ENCODE measurements at places on chromosomes 13 and 19.

- DNase-seq = no peak
These were observed 3.2 kb upstream of the SPACA6 start for GRCh38 chr19:51689751-51690453.

DNA sequence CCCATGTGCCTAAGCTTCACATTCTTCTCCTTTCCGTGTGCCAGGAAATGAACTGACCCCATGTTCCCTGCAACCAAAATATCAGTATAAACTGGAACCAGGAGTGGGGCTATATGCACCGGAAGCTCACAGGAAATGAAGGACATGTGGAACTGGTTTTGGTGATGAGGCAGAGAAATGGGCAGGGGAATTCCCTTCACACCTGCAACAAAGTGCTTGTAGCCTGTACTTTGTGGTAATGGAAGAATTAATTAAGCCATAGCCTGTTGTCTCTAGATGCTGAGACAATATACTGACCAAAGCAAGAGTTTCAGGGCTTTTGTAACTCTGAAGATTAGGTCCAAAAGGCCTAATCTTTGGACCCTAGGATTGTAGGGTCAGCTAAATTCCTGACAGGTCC is 15.5 kb upstream of the UGGT2 start:
- no peak for DNase-seq

GRCh38 chr13:72890546-72890945 is 108.6 kb downstream of the PIBF1 start:
- no peak for DNase-seq

GRCh38 chr19:45356760-45357444 is 13.5 kb downstream of the ERCC2 start:
- no peak for DNase-seq

DNA sequence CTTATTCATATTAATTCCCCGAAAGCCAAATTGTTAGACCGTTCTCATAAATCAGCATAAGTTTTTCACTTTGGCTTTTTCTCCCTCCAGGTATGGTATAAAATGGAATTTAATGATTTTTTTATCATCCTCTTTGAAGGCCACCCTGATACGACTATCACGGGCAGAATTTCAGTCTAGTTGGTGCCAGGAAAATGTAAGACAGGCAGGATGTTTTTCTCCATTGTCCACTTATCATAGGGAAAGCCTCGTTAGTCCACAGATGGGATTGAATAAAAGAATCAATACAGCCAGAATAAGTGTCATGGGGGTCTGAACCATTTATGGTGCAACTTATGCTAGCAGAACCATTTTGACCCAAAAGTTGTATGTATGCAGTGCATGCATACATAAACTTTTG is 566.0 kb upstream of the ARGLU1 start:
- no peak for DNase-seq

GRCh38 chr19:6392221-6393073 is 517 bp downstream of the GTF2F1 start:
- no peak for DNase-seq

- DNase-seq = no peak
These were observed 8.1 kb downstream of the CEBPA start for GRCh38 chr19:33294058-33294798.

DNA sequence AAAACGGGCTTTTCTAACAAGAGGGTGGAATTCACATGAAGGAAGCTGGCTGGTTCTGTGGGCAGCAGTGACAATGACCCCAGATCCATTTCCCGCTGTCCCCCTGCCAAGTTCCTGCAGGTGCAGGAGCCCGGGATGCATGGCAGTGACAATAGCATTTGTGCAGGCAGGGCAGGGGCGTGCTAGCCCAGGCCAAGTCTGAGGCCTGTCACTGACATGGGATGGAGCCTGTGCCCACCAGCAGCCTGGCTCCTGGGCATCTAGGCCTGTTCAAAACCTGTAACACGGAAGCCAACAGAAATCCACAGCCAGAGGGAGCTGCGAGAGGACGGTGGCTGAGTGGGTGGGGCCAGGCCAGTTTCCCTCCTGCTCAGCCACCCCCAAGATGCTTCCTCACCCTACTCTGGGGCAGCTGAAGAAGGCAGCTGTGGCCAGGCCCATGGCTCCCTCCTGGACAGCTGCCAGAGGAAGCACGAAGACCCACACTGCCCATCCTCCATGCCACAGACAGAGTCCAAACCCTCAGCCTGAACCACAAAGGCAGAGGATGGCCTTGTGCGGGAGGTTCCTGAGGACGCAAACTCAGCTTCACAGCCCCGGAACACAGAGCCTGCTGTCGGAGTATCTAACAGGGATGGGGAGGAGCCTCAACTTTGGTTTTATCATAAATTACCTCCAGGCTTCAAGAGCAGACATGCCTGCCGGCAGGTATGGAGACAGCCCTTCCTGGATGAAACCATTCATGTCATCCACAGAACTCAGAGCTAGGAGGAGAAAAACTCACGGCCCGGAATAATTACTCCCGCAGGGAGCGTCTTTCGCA is 74.0 kb downstream of the CEBPG start:
- DNase-seq = no peak

GRCh38 chr13:45441633-45442032 is 23.1 kb upstream of the COG3 start:
- no peak for DNase-seq

GRCh38 chr13:95741584-95742563 is 64.9 kb downstream of the DNAJC3 start:
- DNase-seq = no peak

GRCh38 chr19:12856653-12857052 is 18.3 kb downstream of the MAST1 start:
- DNase-seq = no peak

DNA sequence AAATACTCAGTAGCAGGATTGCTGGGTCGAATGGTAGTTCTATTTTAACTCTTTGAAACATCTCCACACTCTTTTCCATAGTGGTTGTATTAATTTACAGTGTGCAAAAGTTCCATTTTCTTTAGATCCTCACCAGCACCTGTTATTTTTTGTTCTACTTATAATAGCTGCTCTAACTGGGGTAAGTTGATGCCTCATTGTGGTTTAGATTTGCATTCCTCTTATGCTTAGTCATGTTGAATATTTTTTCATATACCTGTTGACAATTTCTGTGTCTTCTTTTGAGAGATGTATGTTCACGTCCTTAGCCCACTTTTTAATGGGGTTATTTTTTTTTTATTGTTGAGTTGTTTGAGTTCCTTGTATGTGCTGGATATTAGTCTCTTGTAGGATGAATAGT is 144.6 kb downstream of the NBEA start:
- DNase-seq = no peak

DNA sequence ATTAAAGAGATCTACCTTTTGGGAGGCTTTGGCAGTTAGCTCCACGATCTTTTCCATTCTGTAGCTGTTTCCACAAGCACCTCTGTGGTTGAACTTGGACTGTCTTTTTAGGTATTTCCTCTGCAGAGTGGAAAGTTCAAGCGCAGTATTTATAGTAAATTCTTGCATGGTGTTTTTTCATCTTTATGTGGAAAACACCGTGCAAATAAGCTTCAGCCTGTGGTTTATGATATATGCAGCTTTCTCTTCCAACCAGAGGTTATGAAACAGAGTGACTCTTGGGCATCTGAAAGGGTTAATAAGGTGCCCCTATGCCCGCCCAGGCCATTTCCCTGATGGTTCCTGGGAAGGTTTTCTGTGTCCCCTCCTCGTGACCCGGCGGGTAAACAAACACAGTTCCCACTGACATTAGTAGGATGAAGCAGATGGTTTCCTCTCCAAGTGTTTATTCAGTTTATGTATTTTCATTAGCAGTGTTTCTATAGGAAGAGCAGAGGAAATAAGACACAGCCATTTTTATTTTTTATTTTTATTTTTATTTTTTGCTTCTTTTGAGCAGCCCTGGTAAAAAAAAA is 39.7 kb upstream of the RNF113B start:
- no peak for DNase-seq

DNA sequence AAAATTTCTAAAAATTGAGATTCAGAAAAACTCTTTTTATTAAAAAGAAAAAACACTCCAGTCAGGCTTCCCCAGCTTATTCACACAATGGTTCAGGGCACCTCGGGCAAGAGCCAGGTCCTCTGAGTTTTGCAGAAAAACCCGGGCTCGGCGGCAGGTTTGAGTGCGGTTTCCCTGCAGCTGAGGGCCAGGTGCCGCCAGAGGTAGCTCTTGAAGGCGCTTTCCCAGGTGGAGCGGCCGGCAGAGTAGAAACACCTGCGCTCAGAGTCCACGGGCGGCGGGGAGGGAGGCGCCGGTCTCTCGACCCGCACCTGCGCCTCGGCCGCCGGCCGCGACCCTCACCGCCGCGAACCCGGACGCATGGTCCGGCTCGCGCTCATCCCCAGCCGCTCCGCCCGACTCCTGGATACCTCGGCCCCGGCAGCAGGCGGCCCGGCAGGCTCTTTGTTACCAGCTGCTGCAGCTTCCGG is 444 bp downstream of the PROSER1 start:
- DNase-seq = no peak

DNA sequence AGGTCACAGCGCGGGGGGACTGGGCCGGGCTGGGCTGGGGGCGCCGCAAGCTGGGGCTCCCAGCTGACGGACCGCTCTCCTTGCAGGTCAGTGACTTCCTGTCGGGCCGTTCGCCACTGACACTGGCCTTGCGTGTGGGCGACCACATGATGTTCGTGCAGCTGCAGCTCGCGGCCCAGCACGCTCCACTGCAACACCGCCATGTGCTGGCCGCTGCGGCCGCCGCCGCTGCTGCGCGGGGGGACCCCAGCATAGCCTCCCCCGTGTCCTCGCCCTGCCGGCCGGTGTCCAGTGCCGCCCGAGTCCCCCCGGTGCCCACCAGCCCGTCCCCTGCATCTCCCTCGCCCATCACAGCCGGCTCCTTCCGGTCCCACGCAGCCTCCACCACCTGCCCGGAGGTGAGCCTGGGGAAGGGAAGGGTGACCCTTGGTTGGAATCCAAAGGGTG is 5.7 kb downstream of the MIDN start:
- DNase-seq = no peak

DNA sequence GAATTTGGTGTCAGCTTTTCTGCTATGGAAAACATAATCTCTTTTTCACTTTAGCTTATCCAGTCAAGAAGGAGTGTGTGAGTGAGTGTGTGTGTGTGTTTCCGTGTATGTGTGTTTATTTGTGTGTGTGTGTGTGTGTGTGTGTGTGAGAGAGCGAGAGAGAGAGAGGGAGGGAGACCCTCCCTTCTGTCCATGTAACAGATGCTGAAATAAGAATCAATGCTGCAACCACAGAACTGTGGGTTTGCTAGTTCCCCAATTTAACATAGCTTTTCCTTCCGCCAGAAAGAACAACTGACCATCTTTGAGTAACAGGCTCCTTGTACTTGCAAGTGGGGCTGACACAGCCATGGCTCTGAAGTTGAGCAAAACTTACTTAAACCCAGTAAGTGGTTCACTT is 5.2 kb downstream of the LCP1 start:
- no peak for DNase-seq

GRCh38 chr13:73910733-73911132 is 223.5 kb downstream of the KLF12 start:
- no peak for DNase-seq

- no peak for DNase-seq
These were observed 34.4 kb upstream of the IGFL1 start for GRCh38 chr19:46195104-46195503.

- no peak for DNase-seq
These were observed 41.6 kb downstream of the IFT88 start for GRCh38 chr13:20608438-20609020.

DNA sequence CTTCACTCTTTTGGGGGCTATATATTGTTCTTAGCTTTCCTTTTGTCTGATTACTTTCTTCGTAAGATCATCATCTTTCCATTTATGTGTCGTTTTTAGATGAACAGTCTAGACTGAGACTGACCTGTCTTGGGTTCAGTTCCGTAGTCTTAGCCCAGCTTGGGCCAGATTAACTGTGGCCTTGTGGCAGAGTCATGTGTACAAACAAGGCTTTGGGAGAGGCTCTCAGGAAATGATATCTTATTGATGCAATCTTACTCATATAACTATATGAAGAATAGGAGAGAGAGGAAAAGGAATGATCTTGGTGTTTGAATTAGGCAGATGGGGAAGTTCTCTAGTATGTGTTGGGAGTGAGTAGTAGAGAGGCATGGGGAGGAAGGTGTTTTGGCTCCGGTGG is 6.8 kb upstream of the ERCC5 start:
- no peak for DNase-seq

DNA sequence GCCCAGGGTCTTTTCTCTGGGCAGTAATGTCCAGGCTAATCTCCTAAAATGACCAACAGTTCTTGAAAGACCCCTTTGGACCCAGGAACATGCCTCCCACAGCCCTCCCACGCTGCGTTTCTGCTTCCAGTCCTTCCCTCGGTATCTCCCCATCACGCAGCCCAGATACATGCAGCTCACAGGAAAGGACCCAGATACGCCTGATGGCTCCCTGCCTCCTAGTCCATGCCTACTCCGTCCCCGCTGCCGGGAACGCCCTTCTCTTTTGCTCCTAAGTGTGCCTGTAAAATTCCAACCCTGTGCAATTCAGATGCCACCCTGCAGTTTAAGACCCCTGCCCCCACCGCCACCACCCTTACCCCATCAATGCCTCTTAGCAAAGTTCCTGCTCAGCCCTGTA is 778 bp downstream of the MUC16 start:
- no peak for DNase-seq

GRCh38 chr13:45718063-45718462 is 15.9 kb downstream of the CBY2 start:
- DNase-seq = no peak

- DNase-seq = no peak
These were observed 114.8 kb downstream of the KATNAL1 start for GRCh38 chr13:30192320-30193093.

DNA sequence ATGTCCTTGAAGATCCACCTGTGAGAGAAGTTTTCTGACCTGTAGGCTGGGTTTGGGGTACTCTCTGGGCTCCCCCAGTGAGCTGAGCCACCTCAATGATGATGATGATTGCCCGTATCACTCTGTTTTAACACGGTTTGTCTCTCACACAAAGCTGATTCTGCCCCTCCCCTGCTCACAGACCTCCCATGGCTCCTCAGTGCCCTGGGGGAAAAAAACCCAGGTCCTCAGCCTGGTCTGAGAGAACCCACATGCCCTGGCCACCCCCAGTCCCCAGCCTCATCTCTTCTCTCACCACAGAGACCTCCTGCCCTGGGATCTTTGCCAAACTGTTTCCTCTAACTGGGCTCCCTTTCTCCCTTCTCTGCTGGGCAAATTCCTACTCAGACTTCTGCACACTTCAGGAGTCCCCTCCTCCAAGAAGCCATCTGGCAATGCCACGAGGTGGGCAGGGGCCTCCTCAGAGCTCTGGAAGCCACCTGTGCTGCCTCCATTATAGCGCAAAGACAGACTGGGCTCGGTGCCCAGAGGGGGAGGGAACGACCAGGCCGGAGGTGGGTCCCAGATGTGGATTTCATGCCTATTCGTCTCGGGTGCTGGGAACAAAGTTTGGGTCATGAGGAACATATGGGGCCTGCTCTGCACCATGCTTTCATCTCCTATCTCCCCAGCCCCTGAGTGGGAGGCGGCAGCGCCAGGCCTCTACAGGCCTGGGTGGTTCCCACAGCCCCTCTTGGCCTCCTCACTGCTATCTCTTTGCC is 8.5 kb upstream of the CA11 start:
- DNase-seq = no peak

DNA sequence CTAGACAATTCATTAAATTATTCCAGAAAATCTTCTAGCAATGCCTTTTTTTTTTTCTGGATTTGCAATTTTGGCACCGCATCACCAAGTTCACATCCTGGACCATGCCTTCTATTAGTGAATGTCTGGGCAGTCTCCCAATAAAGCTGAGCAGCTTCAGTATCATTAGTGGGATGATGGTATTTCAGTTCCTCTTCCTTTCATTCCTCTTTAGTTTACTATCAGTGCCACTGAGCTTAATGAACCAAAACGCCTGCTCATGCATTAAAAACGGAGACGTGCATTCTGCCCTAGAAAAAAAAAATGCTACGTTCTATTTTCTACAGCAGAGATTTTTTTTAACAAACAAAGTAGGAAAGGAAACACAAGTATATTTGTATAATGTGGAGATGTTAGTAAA is 343.0 kb downstream of the PCDH9 start:
- no peak for DNase-seq
